Activated CD4-positive, alpha-beta T cell treated with anti-CD3 and anti-CD28 coated beads for 4 hours (primary cell): ENCODE measurements at places on chromosomes 12 and 14.

GRCh38 chr14:58750321-58751269 is 112.8 kb downstream of the DACT1 start:
- DNase-seq, result no peak

DNA sequence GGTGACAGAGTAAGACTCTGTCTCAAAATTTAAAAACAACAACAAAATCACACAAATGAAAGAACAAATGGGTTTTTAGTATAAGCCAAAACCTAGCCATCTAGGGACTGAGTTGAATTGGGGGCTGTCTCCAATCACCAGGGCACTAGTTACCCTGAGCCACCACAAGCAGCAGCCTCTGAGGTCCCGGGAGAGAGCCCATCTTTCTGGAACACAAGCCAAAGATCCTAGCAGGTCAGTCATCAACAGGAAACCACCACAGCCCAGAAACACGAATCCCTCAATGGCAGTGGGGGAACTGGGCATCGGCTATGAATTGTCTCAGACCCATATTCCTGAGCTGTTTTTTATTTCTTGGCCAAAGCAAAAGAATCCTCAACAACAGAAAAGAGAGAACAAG is 75.3 kb downstream of the KDM2B start:
- no peak for DNase-seq

DNA sequence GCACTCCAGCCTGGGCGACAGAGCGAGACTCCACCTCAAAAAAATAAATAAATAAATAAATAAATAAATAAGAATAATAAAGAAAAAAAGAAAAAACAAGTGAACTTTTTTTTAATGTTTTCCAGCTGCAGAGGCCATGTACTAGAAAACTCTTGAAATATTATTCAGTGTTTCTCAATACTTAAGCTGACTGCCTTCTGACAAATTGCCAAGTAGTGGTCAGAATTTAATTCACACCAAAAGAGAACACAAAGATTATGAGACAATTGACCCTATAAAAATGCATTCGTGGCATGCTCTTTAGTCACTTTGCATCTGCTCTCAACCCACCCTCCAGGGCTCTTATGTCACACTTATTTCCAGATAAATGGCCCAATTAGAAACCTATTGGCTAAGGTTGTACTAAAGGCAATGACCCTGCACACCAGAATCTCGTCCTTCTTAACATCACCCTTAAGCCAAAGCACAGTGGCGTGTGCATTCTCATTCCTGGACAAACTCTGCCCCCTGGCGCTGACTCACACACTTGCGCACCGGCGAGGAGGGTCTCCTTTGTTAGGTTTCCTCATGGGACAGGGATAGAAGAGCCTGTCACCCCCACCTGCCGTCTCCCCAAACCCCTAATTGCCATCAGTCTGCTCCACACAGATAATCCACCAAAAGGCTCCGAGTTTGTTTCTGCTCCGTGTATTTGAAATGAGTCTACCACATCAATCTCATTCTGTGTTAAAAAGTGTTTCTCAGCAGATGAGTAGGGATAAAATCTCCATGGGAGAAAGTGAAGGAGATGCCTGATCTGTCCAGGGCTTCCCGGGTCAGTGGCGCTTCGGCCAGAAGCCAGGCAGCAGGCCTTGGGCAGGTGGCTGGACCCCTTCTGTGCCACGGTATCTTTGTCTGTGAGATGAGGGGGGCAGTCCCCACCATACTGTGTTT is 73.1 kb upstream of the CEP83 start:
- peak; percentile 72 for DNase-seq

DNA sequence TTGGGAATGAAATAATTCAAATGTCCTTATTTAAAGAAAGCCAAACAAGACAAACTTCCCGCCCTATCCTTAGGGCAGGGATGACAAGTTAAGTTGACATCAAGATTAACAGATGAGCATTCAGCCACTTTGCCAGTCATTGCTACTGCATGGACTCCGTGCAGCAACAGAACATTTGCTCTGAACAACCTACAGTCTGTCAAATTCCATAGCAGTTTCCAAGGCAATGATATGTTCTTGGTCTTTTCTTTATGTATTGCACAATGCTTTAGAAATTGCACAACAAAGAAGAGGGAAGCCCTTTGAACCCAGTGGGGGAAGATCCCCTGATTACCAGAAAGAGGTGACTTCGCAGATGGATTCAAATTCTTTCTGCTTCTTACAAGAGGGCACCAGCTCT is 269.8 kb downstream of the BCAT1 start:
- DNase-seq, result no peak

DNA sequence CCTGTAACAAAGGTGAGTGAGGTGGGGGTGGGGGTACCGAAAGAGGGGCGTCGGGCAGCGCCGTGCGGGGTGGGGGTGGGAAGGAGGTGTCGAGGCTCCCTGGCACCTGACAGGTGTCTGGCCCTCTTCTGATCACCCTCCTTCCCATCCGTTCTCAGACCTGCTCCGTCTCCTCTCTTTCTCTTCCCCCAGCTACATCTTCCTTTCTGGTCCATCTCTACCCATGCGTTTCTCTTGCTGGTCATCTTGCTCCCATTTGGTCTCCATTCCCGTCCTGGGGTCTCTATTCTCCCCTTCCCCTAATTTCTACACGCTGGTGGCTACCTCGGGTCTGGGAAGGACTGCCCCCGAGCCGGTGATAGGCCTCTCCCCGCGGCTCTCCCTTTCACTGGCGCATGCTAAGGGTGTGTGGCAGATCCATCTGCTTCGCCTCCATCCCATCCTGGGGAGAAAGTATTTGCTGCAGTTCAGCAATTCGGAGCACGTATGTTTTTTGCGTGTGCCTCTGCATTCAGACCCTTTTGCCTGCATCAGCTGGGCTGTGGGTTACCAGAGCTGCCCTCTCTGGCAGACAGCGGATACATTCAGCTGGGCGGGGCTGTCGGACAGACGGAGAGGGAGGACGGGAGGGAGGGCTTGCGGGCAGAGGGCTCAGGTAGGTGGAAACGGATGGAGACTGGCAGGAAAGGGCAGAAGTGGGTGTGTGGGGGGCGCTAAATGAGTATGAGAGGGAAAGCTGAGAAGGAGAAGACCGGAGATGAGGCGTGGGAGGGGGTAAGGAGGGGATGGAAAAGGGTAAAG is 730 bp downstream of the CLSTN3 start:
- peak; percentile 52 for DNase-seq

DNA sequence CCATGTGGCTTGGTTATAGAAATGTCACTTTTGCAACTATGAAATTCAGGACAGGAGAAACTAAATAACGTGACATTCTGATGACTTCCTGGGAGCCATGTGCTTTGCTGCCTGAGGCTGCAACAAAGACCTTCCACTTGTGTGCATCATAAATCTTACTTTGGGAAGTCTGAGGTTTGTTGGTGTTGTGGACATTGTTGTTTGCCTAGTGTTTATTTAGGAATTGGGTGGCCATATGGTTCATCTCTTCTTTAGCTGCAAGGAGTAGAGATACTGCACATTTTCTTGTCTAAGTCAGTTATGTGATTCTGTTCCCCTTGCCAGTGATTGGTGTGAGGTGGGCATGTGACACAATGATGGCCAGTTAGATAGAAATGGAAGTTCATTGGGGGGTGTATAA is 167.3 kb upstream of the SSTR1 start:
- no peak for DNase-seq

- peak; percentile 31 for DNase-seq
These were observed 10.3 kb upstream of the CD27 start for GRCh38 chr12:6434205-6435140.
